PC-3 (cell line): ENCODE measurements at places on chromosomes 7 and 10. TPM values are rescaled to one million over a fixed set of nuclear protein-coding genes. Genes with fewer than 3 reads are reported as not detected.

GRCh38 chr10:61164458-61165160, 220.6 kb upstream of the RHOBTB1 start:
- peak; percentile 88 for DNase-seq

GRCh38 chr10:123359539-123359938, 205.3 kb downstream of the BUB3 start:
- DNase-seq = no peak

Gene CFAP69
- 3.1 and 6.6 TPM in 2 replicates for total RNA-seq

DNA sequence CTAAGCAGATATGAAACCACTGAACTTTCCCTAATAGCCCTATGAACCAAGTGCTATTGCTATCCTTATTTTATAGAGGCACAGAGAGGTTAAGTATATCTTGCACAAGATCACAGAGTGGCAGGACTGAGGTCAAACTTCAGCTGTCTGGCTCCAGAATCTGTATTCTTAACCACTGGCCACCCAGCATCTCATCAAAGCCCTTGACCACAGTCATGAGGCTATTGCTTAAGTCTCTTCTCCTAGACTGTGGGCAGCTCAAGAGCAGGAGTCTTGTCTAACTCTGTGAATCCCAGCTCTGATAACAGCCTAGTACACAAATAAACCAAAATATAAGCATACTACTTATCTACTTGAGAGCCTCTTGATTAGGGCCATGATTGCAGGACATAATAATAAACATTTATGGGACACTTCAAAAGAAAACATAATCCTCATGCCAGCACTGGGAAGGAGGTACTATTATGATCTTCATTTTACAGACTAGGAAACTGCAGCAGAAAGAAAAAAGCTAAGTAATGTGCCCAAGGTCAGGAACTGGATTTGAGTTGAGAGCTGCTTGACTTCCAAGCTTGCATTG, 22.4 kb upstream of the SMC3 start:
- no peak for DNase-seq

DNA sequence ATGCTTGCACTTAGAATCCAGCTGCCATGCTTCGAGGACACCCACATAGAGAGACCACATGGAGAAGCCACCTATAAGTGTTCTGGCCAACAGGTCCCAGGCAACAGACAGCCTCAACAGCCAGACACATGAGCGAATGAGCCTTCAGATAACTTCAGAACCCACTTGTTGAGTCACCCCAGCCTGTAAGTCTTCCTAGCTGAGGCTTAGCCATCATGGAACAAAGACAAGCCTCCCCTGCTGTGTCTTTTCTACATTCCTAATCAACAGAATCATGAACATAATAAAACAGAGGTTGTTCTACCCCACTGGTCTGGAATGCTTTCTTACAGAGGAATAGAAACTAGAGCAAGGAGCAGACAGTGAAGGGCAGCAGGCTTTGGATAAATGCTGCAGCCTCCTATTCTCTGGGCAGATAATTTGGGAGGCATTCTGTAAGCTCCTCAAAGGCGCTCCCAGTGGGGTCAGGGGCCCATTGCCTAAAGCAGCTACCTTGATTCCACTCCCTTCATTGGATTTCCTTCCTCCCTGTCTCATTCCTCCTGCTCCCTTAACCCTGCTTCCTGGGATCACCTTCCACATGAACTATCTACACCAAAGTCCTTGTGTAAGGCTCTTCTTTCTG, 4.6 kb downstream of the TLL2 start:
- no peak for DNase-seq

DNA sequence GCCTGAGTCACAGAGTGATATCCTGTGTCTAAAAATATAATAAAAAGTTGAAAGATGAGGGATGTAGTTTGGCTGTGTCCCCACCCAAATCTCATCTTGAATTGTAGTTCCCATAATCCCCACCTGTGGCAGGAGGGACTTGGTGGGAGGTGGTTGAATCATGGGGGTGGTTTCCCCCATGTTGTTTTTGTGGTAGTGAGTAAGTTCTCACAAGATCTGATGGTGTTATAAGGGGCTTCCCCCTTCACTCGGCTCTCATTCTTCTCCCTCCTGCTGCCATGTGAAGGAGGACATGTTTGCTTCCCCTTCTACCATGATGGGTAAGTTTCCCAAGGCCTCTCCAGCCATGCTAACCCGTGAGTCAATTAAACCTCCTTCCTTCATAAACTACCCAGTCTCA, 25.1 kb upstream of the UBE3C start:
- no peak for DNase-seq

Gene ZNF853
- 1.0 and 1.6 TPM in 2 replicates for total RNA-seq

- DNase-seq = no peak
Measured at GRCh38 chr10:88157981-88158465, 294.6 kb downstream of the PTEN start.

GRCh38 chr7:150876817-150877526, 24.7 kb downstream of the AOC1 start:
- DNase-seq = peak; percentile 72

Gene PGAM2
- total RNA-seq = 0.35 and 0.95 TPM in 2 replicates

Gene CLDN4
- total RNA-seq = 656 and 724 TPM in 2 replicates

Gene PNLIPRP3
- total RNA-seq = not detected in 2 replicates

GRCh38 chr10:46546591-46547540, 9.6 kb downstream of the GPRIN2 start:
- peak; percentile 63 for DNase-seq

Gene SH3PXD2A
- 2.9 and 3.4 TPM in 2 replicates for total RNA-seq

GRCh38 chr7:47507522-47507921, 74.4 kb downstream of the TNS3 start:
- no peak for DNase-seq
